Activated naive CD4-positive, alpha-beta T cell treated with anti-CD3 and anti-CD28 coated beads, Interleukin-2, amount 50 U/mL, for 16 hours (primary cell): ENCODE measurements at places on chromosomes 16 and 17.

DNA sequence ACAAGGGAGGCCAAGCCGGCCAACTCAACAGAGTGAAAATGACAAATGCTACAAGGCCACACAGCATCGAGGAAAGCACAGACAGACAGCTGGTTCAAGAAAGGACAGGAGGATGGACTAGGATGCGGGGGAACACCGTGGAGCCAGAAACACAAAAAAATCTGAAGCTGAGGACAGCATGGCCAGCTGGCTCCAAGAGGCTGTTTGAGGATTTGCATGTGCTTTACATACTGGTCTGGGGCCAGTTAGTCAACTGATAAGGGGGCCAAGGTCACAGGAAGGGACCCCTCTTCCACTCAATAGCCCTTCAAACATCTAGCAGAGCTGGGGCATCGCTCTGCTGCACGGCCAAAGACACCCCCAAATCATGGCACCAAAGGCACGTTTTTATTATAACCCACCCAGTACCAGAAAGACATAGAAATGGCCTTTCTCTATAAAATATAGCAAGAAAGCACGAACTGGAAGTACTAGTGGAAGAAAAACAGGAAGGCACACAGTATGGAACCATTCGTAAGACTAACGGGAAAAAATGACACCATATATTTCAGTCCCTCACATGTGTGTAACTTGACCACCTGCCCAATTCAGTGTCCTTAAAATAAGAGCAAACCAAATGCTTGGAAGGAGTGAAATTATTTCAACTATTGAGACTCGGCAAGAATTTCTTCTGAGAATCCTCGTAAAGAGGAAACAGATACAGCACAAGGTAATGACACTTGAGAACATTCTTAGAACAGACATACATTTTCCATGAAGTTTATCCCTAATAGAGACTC lies 7.8 kb upstream of the SRL start:
- DNase-seq, result no peak

DNA sequence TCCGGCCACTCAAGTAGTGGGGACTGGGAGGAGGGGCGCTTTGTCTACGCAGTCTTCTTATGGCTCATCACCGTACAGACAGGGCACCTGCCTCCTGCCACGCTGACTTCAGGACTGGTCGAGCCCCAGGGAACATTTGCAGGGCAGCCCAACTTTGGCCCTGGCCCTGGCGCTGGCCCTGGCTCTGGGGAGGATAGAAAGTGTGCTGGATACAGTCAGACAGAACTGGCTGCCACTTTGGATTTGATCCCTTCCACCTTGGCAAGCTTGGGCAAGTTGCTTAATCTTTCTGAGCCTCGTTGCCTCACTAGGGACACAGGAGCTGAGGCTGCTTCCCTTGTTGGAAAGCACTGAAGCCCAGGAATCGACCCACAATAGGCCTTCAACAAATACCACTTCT lies 13.6 kb downstream of the LGALS9 start:
- no peak for DNase-seq

DNA sequence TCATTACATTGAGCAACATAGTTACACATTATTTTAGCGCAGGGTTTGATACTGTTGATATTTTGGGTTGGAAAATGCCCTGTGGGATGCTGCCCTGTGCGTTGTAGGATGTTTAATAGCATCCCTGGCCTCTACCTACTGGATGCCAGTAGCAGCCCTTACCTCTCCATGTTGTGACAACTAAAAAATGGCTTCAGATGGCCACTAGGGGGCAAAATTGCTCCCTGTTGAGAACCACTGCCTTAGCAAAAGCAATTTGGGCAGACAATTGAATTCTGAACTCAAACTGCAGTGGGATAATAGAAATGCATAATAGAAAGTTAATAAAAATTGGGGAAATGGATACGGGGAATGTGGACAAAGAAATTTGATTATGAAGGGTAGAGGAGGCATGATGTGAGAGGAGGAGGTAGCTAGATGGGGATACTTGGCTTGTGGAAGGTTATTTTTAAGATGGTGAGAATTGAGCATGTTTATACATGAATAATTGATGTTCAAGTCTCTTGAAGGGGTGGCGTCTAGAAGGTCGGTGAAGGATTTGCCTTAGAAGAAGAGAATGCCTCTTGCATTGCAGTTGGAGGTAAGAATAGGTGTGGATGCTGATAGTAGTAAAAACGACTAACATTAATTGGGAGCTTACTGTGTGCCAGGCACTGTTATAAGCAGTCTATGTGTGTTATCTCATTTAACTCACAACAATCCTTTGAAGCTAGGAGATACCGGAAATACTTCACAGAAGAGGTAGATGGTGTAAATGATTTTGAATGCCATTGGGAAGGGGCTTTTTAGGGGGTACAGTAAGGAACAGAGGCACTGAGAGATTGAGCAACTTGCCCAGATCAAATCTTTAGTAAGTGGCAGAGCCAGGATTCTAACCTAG lies 19.0 kb downstream of the HEATR9 start:
- DNase-seq, result peak; percentile 33

DNA sequence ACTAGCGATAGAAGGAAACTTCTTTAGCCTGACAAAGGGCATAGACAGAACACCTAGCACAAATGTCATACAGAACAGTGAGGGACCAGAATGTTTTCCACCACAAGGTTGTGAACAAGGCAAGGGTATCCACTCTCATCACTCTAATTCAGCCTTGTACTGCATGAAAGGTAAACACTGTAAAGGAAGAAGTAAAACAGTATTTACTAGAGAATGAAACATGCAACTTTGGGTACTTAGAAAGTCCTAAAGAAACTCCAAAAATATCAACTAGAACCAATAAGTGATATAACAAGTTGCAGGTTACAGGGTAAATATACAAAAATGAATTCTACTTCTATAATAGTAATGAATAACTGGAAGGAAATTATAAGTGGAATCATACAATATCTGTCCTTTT lies 32.2 kb downstream of the BRIP1 start:
- DNase-seq, result no peak

DNA sequence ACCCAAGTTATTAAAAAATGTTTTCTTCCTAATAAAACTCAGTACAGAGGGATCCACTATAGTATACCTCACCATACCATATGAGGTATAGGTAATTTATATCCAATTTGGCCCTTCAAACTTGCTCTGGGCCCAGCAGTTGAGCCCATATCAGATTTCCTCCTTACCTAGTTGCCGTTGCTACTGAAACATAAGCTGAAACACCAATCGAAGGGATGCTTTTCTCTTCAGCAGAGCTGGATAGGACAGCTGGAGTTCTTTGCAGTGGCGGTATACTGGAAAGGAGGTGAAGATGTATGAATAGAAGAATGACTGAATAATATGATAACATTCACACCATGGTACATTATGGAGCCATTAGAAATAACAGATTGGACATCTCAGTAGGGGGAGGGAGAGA lies 42.7 kb downstream of the TNRC6C start:
- no peak for DNase-seq
